Activated CD4-positive, alpha-beta T cell treated with anti-CD3 and anti-CD28 coated beads, Interleukin-10, Interleukin-2, amounts not matched to agents 100 ng/mL and 50 ng/mL, durations not matched to agents 16 hours and 8 hours (primary cell): ENCODE measurements at places on chromosomes 11 and 22.

GRCh38 chr11:113645593-113646349, 60.3 kb downstream of the TMPRSS5 start:
- no peak for DNase-seq

- no peak for DNase-seq
Observed at GRCh38 chr11:131248588-131248987, 121.8 kb upstream of the NTM start.

- DNase-seq: no peak
Observed at GRCh38 chr11:1476940-1477736, 9.4 kb downstream of the MOB2 start.

- DNase-seq: peak; percentile 51
Observed at GRCh38 chr11:60367009-60367408, 11.3 kb upstream of the MS4A7 start.

GRCh38 chr11:60852117-60852981, 3.4 kb downstream of the PTGDR2 start:
- no peak for DNase-seq

GRCh38 chr11:118980191-118980881, 8.8 kb downstream of the FOXR1 start:
- DNase-seq: no peak

DNA sequence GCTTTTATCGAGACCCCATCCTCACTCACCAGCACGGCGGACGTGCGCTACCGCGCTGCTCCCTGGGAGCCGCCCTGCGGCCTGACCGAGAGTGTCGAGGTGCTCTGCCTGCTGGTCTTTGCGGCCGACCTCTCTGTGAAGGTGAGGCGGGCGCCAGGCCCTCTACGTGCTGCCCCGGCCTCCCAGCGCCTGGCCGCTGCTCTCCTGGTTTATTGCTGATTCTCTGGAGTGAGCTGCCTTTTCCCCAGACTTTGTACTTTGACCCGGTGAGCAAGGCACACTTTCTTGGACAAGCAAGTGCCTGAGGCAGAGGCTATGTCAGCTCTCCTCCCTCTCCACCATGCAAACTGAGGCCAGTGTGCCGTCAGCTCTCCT, 6.5 kb downstream of the TPCN2 start:
- no peak for DNase-seq

DNA sequence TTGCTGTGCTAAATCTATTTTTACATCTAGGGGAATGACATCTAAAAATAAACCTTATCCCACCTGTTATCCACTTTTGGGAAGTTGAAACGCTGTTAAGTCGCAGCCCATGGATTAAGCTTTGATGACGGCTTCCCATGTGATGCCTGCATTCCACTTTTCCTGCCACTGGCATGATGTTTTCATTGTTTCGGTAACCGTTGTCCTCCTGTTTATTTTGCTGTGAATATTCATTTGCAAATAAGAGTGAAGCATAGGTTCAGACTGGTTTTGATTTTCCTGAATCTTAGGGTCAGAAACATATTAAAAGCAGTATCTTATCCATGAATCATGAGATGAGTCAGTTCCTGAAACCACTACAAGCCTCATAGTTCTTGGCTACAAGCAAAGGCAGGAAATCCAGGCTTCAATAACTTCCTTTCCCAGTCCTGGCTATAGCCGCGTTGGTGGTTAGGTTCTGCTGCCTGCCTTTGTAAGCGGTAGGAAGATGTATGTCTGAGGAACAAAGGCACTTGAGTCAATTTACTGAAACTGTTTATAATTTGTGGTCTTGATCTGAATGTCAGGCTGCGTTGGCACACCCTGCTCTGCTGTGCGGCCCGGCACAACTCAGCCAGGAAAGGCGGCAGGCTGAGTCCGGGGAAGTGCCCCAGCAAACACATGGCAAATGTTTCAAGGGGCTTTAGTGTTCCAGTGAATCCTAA, 19.4 kb downstream of the TEAD1 start:
- DNase-seq: peak; percentile 56

DNA sequence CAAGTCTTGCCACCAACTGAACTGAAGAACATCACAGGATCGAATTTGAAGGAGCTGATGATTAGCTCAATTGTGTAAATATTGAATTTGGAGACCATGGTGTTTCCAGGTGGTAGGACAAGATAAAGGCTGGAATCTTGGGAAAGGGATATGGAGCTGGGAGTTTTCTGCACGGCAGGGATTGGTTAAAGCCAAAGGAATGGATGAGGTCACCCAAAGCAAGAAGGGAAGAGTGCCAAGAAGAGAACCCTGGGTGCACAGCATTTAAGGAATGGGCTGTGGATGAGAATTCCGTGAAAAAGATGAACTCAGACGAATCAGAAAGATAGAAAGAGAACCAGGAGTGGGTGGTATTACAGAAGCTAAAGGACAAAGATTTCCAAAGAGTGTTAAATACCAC, 29.4 kb upstream of the RRAS2 start:
- no peak for DNase-seq

DNA sequence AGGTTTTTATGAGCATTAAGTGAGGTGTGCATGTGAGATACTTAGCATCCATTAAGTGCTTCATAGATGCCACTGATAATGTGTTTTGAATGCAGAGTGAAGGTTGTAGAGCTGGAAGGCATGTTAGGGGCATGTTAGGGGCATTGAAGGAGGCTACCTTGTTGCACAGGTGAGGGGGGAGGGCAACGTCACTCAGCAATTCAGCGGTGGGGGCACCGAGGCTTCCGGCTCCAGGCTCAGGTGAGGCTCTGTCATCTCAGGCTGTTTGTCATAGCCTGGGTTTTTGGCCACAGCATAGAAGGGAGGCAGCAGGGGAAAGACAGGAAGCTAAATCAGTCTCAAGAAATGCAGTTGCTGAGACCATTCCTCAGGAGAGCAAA, 299.0 kb downstream of the NTM start:
- no peak for DNase-seq

DNA sequence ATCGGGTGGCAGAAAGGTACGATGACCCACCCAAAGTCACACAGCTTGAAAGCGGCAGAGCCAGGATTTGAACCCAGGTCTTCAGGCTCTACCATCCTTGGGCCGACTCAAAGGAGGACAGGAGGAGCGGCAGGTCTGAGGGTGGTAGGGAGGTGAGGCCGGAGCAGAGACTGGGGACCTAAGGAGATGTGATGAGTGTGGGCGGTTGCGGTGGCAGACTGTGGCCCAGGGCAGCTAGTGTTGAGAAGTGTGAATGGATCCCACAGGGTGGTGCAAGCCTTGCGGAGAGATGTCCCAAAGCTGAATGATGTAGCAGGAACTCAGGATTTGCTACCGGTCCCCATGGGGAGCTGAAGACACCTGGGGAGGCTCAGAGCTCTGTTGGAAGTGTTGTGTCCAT, 180.2 kb downstream of the MYO18B start:
- no peak for DNase-seq

DNA sequence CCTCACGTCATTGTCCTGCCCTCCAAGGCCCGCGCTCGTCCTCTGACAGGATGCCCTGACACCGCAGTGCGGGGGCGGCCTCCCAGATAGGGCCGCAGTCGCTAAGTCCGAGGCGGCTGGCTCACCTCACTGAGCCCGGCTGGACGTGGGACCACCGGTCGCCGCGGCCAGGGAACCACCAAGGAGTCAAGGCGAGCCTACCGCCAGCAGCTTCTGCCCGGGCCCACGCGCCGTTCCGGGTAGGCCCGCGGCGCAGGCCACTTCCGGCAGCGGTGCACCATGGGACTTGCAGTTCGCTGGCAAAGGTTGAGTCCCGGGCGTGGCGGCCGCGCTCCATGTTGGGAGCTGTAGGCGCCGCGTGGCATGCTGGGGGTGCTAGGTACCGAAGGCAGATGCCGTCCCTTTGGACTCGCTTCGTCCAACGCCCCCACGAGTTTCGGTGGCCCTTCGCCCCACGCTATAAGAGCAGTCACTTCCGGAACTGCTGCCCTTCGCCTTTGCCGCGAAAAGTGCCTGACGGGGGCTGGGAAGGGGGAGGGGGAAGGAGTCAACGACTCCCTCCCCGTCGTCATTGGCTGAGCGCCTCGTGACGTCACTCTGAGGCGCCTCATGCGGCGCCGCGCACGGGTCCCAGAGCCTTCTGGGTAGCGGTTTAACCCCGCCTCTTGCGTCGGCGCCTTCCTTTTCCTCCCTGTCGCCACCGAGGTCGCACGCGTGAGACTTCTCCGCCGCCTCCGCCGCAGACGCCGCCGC, at the start of gene RPLP2:
RPLP2 (plus strand) TSS at position 681 of the 753 bp plus-strand sequence. CDS start 268 bp downstream, outside the sequence.
- peak; percentile 99 for DNase-seq

DNA sequence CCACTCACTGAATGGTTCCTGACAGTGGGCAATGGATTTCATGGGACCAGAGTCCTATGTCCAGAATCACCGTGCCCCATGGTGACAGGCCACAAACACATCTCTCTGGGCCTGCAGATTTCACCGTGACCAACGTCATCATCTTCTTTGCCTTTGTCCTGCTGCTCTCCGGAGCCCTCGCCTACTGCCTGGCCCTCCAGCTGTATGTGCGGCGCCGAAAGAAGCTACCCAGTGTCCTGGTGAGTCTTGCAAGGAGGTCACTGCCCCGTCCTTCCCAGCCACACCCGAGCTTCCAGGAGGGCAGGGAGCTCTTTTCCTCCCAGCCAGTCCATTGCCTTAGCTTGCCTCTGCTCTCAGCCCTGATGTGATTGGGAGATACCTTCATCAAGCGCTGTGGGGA, 9.3 kb downstream of the IL10RA start:
- DNase-seq: no peak

GRCh38 chr11:107824668-107825369, 33.8 kb downstream of the SLC35F2 start:
- no peak for DNase-seq

DNA sequence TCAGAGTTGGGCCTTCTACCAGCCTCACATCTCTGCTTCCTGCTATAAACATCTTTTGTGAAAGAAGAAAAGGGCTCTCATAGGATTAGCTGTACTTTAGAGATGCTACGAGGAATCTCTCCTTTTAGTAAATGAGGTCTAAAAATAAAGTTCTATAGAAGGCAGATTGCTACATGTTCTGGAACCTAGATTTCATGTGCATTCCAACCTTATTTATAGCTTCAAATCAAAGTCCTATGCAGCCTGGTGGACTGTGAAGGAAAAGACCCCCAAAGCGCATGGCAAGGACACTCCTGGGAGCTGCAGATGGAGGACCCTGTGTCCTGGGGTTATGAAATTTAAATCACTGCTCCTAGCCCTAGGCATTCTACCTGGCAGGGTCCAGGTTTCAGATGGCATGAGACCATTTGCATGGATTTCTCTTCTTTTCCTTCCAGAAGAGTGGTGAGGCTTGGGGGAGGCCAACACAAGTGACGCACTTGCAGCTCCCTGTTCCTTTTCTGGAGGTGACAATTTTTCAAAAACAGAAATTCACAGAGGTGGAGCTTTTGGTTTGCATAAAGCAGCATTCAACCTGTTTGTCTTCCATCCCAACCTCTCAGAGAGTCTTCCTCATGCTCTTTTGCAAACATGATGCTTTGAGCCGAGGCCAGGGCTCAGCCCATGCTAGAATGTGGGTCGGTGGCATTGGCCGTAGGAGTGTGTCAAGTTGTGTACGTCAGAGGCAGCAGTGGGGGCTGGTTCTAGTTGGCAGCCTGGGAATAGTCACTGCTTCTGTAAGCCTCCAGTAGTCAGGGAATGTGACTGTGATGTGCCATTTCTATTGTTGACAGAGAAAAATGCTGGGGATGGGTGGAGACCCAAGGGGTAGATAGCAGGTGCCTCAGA, 6.3 kb downstream of the CRY2 start:
- DNase-seq: no peak

GRCh38 chr11:36870361-36870760, 272.3 kb upstream of the RAG2 start:
- no peak for DNase-seq

DNA sequence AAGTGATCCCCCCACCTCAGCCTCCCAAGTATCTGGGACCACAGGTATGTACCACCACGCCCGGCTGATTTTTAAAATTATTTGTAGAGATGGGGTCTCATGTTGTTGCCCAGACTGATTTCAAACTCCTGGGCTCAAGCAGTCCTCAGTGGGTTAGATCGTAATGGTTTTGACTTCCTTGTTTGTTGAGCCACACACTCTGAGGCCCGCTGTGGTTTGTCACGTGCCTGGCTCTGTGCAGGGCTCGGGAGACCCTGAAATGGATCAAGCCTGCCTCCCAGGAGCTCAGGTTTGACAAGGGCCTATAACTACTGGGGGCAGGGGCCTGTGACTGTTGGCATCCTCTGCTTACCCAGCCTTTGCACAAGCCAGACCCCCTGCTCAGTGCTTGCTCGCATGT, 68.1 kb downstream of the MPPED1 start:
- DNase-seq: no peak

- no peak for DNase-seq
Observed at GRCh38 chr22:17056058-17056457, 28.7 kb upstream of the IL17RA start.

- no peak for DNase-seq
Observed at GRCh38 chr22:17578136-17578754, 14.9 kb downstream of the SLC25A18 start.

- no peak for DNase-seq
Observed at GRCh38 chr11:121554552-121554951, 101.8 kb upstream of the SORL1-AS1 start.

- DNase-seq: no peak
Observed at GRCh38 chr22:43260331-43261231, 73.6 kb upstream of the TTLL12 start.

DNA sequence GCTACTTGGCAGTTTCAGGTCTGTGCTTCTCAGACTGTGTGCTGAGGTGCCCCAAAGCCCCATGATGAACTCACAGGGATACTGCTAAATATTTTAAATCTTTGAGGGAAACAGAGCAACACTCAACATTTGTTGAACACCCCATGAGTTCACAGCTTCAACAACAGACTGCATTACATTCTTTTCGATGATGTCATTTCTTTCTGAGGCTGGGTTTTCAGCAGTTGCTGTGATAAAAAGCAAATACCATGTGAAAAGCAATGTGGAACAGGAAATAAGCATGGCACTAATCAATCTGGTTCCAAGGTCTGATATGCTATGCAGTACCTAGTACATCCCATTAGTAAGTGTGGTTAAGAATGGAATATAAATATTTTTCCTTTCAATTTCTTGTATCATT, 82.7 kb downstream of the RPL27A start:
- DNase-seq: no peak

DNA sequence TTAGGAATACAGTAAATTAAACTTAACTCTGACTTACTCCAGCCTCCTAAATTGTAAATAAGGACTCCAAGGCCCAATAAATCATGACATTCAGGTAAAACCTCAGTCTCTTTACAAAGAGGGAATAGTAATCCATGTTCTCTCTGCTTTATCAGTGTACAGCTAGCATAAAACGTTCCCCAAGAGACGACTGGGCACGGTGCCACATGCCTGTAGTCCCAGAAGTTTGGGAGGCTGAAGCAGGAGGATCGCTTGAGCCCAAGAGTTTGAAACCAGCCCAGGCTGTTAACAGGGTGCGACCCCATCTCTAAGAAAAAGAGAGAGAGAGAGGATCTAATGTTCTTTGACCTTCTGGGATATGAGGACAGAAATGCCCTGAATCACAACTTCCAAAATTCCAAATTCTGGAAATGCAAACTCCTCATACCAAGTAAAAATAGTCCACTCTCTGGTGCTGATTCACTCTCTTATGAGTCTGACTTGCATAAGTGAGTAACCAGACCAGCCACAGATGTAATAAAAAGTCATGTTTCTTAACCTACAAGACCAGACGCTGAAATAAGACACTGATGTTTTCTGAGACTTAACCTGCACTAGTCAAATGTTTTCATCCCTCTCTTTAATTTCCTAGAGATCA, 25.5 kb downstream of the NNMT start:
- no peak for DNase-seq

GRCh38 chr11:64070314-64070681, 34.6 kb downstream of the FLRT1 start:
- no peak for DNase-seq
